Body of pancreas (tissue), 4 donors: ENCODE measurements at places on chromosomes 4 and X.

DNA sequence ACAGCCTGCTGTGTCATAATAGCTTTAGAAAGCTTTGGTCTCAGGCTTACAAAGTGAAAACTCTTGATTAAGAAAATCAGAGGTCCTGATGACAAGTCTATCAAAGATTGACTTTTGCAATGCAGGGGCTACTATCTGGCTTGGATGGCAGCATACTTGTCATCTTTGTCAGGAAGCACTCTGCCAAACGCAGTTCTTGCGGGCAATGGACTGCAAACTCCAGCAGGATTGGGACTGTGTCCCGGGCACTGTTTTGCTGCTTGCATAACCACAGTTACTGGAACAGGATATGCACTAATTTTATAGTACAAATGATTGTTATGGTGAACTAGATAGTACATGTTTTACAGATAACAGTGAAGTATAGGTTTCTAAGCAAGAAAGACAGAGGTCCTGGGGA lies 185.6 kb downstream of the IQCM start:
- DNase-seq, result no peak

- DNase-seq, result no peak
These were observed 333.8 kb downstream of the C4orf33 start for GRCh38 chr4:129429581-129430320.

DNA sequence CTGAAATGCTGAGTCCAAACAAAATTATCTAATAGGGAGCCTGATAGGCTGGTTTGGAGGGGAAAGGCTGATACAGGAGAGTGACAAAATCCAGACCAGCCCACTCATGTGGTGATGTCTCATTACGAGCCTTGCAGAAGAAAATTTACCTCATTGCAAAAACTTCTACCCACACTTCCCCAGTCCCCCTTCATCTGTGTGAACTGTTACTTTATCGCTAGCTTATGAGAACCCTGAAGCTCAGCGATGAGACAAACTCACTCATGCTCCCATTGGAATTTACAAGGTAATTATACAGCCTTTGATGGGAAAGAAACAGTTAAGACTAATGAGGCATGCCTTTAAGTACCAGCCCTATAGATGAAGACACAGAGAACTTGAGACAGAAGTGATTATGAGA lies 76.1 kb downstream of the ARHGAP6 start:
- DNase-seq, result no peak

GRCh38 chrX:139194571-139195280 lies 335.8 kb upstream of the F9 start:
- DNase-seq, result peak; percentile 66

DNA sequence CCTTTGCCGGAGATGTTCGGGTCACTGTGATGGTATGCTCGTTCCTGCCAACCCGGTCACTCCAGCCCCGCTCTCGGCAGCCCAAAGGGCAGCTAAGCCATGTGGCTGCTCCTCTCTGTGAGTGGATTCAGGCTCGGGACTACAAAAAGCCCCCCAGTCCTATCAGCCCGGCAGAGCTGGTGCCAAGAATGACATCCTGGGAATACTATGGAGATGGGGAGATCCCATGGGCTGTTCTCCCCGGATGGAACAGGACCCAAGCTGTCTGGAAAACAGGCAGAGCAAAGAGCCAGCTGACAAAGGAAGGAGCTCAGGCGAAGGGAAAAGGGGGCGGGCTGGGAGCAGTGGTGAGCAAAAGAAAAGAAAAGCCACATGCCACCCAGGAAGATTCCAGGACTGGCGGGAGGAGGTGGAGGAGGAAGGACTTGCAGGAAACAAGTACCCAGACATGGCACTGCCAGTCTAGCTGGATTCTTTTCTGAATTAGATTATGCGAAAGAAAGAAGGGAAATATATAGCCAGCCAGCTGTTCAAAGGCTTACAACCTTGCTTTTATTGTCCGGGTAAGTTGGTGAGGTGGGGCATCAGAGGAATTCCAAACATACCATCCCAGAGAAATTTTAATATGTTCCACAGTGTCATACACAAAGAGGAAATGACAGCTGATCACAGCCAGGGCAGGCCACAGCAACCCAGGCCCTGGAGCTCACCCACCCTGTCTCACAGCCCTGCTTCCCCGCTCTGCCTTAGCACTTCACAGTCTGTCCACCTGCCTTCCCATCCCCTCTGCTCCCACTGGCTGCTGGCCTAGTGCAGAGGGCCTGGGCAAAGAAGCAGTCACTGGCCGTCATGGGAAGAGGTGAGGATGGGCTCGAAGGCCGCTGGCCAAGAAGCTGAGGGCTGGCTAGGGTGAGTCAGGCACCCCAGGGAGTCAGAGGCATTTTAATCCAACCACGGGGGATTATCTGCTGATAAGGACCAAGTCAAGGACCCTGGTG lies 3.4 kb downstream of the NDP start:
- no peak for DNase-seq

DNA sequence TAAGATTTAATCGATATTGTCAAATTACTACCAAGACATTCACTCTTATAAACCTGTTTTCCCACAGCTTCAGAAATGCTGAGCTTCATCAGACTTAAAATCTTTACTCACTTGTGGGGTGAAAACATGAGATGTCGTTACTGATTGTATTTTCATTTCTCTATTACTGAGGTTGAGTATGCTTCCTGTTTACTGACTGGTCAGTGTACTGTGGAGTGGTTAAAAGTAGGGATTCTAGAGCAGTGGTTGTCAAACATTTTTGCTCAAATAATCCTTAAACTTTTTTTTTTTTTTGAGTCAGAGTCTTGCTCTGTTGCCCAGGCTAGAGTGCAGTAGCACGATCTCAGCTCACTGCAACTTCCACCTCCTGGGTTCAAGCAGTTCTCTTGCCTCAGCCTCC lies 50.3 kb downstream of the NSUN7 start:
- DNase-seq, result no peak

DNA sequence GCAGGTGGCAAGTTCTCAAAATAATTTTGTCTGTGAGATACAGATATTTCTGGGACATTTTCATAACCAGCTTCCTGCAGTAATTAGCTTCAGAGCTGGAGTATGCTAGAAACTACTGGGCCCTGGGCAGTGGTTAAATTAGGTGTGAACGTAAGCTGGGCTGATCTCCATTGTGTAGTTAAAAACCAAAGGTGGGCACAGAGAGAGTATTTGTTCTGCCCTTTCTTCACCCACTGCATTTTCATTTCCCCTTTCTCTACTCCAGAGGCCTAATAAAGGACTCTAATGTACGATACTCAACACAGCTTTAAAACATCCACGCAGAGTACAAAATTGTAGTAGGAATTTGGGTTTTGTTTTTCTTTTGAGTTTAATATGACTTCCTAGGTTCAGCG lies 252.7 kb downstream of the SPRY1 start:
- no peak for DNase-seq

DNA sequence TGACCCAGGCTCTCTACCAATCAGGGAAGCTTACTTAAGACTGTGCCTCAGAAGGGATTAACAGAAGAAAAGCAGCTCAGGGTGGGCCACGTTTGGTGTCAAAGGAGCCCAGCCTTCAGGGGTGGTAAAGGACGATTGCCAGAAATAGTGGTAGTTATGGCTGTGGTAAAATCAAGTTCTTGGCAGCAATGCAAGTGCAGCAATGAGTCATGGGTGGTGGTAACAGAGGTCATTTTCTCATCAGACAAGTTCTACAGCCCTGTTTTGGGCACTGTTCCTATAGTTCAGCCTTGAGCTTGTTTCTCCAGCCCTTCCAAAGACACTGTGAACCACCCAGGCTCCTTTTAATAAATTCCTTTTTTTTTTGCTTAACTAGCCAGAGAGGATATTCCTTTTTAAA lies 120.3 kb downstream of the EFHC2 start:
- peak; percentile 82 for DNase-seq

- no peak for DNase-seq
These were observed 243.3 kb downstream of the SLC7A11 start for GRCh38 chr4:137998666-137999429.

GRCh38 chrX:45143455-45143854 lies 57.2 kb downstream of the DIPK2B start:
- no peak for DNase-seq

DNA sequence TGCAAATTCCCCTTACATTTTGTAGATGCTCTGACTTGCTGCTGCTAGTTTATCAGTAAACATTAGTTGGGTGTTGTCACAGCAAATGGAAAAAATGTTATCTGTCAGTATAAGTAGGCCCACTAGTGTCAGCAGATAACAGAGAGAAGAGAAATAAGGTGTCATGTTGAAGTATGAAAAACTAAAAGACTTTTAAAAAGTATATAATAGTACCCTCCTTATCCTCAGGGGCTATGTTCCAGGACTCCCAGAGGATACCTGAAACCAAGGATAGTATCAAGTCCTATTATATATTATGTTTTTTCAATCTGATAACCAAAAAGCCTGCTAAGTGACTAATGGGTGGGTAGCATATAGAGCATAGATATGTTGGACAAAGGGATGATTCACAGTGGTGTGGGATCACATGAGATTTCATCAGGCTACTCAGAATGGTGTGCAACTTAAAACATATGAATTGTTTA lies 11.6 kb upstream of the BMP2K start:
- no peak for DNase-seq

DNA sequence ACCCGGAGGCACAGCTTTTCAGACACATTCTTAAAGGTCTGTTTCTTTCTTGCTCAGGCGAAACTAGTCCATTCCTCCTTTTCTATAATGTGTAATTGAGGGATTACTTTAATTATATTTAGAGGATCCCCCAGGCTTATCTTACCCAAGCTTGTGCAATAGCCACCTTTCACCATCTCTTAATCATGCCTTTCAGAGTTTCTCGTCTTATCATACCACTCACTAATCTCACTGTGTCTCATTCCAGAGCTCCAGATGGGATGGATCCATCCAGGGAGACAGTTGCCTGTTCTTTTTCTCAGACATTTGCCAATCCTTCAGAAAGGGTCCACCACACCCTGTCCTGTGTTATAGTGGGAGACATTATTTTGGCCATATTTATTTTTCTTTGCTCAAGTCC lies 12.5 kb downstream of the SPARCL1 start:
- DNase-seq, result no peak

DNA sequence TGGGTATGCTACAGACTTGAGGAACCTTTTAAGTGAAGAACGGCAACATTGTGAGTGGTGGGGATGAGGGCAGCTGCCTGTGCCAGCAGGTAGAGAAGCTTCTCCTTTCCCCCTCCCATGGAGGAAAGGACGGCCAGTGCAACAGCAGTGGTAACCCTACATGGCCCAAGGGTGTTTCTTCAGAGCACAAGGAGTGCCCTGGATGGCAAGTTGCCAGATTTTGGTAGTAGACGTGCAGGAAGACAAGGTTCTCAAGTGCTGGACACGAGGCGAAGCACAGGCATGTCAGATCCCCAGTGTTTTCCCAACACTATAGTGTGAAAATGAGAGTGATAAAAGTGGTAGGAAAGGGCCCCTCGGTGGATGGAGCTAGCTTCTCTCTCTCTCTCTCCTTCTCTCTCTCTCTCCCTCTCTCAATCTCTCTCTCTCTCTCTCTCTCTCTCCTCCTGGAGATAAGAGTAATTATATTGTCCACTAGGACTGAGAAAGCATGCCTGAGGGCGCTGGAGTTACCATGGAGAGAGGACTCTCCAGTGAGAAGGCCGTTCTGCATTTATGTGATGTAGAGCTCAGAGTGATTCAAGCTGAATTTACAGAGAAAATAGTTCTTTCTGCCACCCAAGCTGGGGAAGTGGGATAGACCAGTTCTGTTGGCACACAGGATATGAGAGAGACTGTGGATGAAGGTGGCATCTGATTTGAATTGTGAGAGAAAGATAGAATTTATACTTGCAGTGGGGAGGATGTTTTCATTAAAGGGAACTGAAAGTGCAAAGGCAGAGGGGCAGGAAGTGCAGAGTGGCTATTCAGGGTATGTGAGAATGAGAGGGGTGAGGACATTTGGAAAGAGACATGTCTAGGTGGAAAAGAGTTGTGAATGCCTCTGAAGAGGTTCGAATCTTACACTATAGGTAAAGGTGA lies 25.7 kb upstream of the TRPC3 start:
- no peak for DNase-seq

- DNase-seq, result no peak
These were observed 157.7 kb downstream of the CBR4 start for GRCh38 chr4:168852387-168852786.

GRCh38 chr4:20313237-20314030 lies 61.7 kb downstream of the SLIT2 start:
- peak; percentile 11 for DNase-seq

DNA sequence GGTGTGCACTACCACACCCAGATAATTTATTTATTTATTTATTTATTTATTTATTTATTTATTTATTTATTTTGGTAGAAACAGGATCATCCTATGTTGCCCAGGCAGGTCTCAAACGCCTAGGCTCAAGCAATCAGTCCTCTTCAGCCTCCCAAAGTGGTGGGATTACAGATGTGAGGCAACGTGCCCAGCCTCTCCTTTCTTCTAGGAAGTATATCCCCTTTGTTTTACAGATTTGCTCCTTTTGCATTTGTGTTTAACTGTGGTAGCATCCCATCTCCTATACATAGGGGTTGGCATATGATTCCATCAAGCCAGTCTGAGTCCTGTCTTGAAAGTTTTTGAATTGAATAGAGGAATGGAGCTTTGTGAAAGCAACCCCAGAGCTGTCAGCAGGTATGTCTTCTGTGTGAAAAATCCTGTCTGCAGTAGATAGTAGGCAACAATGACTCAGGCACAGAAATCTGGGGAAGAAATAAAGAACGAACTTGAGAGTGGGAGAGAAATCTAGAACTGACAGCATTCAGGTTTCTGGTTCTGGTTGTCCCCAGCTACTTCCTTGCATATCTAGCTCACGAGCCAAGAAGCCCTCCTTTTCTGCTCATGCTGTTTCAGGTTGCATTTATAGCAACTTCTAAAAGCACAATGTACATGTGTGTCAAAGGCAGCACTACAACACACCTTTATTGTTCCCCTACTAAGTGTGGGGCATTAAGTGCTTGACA lies 113.7 kb upstream of the LSM6 start:
- DNase-seq, result no peak

DNA sequence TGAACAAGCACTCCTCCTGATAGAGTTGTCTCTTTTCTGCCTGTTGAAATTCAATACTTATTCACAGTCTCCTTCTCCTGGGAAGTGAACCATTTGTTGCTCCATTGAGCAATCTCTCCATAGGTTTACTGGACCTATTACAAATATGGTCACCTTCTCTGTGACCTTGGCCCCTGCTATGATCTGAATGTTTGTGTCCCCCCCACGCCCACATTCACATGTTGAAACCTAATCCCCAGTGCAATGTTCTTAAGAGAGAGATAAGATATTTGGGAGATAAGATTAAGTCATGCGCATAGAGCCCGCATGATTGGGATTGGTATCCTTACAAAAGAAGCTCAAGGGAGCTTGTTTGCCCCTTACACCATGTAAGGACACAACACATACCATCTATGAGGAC lies 54.1 kb upstream of the GABRE start:
- no peak for DNase-seq

- no peak for DNase-seq
These were observed 2222.3 kb upstream of the AGA start for GRCh38 chr4:179664430-179665027.
